ENCODE measurements at places on chromosomes 6 and 20. TPM values are rescaled to one million over a fixed set of nuclear protein-coding genes. Genes with fewer than 3 reads are reported as not detected.

GRCh38 chr6:108874470-108875160 is 26.4 kb downstream of the ARMC2 start:
- peak; percentile 69 for DNase-seq

Gene SLC13A3
- 0.26 TPM for total RNA-seq

Gene MUC22
- total RNA-seq: not detected

Gene ERGIC3
- 123 TPM for total RNA-seq

Measured in activated naive CD8-positive, alpha-beta T cell treated with anti-CD3 and anti-CD28 coated beads, Interleukin-2, amount 10 ng/mL, durations not matched to agents 7 days and 5 days (primary cell).